ENCODE measurements at places on chromosomes 4 and X.
A peak's percentile ranks its signal among the peaks of the same experiment; 100 is the strongest.

DNA sequence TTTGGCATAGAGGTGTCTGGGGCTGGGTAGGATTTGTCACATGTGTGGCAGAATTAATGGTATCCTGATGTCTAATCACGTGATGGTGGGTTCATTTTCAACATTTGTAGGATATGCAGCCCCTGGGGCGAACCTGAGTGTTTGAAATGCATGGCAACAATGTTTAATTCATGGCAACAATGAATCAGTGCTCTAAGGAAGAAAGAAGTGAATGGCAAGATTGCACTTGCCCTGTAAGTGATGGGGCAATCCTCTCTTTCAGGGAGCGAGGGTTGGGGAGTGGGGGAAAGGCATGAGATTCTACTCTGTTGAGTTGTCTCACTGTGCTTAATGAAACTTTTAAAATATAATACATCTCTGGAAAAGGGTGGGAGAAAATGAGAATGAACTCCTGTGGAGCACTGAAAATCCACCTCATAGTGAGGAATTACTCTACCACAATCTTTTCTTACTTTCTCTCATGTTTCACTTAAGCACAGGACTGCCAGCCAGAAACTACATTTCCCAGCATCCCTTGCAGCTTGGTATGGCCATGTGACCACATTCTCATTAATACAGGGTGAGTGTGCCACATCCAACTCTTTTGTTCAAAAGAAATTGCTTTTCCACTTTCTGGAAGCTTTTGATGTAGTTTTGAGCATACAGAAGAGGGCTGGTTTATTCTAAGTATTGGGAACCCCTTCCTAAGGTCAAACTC lies 64.0 kb upstream of the PGM2 start:
- no peak for DNase-seq

- DNase-seq = no peak
Observed at GRCh38 chr4:84167564-84167963, 331.5 kb downstream of the NKX6-1 start.

- DNase-seq = no peak
Observed at GRCh38 chrX:16628946-16629595, 20.9 kb upstream of the S100G start.

GRCh38 chrX:2628751-2629315 lies 62.3 kb upstream of the CD99 start:
- no peak for DNase-seq

GRCh38 chr4:179976777-179977176 lies 2266.4 kb upstream of the TENM3 start:
- no peak for DNase-seq

GRCh38 chr4:128471576-128471975 lies 184.0 kb upstream of the PGRMC2 start:
- no peak for DNase-seq

- DNase-seq = no peak
Observed at GRCh38 chr4:31787701-31788100, 1067.5 kb downstream of the PCDH7 start.

DNA sequence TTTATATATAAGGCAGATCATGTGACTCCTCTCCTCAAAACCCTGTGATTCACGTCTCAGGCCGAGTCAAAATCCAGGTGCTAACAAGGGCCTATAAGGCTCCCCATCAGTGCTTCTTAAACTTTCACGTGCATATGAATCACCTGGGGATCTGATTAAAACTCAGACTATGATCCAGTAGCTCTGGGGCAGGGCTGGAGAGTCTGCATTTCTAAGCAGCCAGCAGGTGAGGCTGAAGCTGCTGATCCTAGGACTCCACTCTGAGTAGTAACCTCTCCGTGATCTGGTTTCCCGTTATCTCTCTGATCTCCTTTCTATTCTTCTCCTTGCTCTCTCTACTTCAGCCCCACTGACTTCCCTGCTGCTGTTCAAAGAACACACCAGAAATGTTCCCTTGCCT lies 252.4 kb upstream of the RPS6KA3 start:
- DNase-seq = no peak

DNA sequence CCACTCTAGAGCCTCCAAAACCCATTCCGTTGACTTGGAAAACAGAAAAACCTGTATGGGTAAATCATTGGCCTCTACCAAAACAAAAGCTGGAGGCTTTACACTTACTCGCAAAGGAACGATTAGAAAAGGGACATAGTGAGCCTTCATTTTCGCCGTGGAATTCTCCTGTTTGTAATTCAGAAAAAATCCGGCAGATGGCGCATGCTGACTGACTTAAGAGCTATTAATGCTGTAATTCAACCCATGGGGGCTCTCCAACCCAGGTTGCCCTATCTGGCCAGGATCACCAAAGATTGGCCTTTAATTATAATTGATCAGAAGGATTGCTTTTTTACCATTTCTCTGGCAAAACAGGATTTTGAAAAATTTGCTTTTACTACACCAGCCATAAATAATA lies 60.8 kb downstream of the ZNF732 start:
- DNase-seq = peak; percentile 69

GRCh38 chrX:49610718-49611310 lies 12.0 kb downstream of the GAGE1 start:
- no peak for DNase-seq

GRCh38 chrX:102739657-102740056 lies 19.1 kb downstream of the GPRASP3 start:
- DNase-seq = no peak

DNA sequence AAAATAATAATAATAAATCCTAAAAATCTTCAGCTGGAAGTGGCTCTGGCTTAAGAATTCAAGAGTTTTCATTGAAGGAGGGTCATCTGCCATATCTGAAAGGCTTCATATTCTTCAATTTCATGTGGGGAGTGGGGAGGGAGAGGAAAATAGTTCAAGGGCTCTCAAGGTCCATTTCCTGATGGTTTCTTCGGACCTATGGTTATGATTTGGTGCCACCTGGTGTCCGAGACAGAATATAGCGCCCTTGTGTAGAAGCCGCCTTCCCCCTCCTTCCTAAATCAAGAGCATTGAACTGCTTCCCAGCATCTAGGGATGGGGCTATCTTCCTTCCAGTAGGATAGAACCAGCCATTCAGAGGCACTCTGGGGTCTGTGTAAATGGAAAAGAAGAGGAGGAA lies 34.3 kb downstream of the NLGN3 start:
- peak; percentile 47 for DNase-seq

GRCh38 chr4:165440415-165441158 lies 61.8 kb downstream of the CPE start:
- DNase-seq = no peak

GRCh38 chrX:30533266-30533665 lies 44.3 kb downstream of the TASL start:
- no peak for DNase-seq

- no peak for DNase-seq
Observed at GRCh38 chr4:4720646-4721045, 138.8 kb upstream of the MSX1 start.

DNA sequence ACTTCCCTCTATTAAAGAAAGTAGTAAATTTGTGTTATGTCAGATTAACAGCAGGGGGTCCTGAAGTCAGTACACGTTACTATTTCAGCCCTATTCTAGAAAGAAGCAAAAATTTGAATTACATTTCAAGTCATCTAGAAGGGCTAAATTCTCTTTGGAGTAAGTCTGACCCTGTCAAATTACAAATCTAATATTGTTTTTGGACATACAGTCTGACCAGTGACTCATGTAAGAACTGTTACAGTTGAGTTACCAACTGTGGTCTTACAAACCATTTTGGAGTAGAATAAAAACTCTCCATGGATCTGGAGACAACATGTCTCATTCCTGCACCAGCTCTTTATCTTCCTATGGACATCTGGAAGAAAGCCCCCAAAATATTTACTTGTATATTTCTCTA lies 36.0 kb upstream of the GYPA start:
- no peak for DNase-seq

DNA sequence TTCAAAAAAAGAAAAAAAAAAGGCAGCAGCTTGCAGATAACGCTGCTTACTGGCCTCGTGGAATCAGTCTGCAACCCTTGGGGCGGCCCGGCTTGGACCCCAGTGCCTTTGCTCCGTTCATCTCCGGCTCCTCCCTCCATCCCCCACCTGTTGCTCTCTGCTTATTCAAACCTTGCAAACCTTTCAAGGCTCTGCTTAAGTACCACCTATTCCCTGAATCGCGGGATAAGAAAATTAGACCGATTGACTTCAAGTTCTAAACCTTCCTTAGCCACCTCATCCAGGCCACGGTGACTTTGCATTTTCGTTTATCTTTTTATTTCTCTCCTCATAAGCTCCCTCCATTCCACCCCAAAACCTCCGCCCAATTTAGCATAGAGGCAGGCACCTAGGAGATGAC lies 1.4 kb upstream of the PHKA1 start:
- DNase-seq = no peak

DNA sequence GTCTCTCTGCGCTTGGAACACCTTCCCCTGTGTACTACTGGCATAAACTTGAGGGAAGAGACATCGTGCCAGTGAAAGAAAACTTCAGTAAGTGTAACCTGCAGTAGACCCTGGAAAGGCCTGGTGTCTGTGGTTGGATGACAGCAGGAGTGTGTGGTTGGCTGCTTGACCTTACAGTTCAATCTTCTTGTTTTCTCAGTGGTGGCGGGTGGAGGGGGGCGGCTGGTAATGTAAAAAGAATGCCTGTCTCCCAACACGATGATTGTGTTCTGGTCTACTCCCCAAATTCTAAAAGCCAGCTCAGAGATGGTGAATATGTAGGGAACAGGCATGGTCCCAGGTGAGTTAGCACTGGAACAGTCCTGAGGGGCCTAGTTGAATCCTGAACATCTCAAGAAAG lies 18.6 kb downstream of the PSMD10 start:
- DNase-seq = no peak

DNA sequence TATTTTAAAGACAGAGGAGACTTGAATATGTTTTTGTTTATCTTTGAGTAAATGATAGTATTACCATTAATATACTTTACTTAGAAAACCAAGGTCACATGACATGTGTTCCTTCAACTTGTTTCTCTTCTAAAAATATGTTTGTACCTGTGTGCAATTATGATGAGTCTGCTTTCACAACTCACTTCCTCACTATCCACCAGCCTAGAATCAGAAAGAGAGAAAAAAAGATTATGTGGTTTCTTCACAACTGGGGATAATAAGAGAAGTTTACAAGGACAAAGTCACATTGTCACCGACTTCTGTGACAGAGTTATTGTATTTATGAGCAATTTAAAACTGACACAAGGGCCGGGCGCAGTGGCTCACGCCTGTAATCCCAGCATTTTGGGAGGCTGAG lies 1112.1 kb downstream of the RPA4 start:
- no peak for DNase-seq

DNA sequence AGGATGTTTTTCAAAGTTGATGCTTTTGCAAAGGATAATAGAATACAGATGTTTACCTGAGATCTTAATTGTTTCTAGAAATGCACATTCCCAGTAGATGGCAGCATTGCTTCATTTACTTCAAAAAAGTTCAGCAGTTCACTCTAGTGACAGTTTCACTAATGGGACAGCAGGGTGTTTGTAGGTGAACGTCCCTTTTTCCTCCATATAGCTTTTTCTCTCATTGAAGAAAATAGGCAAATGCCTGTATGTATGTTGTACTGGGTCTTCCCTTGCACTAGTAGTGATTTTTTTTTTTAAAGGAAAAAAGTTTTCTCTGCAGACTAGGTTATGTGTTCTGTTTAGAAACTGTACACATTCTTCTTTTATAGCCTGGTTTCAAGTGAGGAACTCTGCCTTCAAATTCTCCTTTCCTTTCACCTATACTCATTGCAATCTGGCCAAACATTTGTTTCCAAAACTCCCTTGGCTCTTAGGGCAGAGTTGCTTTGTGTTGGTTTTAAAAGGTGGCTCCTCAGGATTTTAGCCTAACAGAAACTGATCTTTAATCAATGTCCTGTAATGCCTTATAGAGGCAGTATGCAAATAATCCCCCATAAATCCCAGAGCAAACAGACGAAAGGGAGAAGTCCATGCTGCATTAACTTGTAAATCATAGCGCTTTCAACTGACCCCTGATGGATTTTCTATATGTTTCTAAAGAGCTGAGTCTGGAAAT lies 86.3 kb downstream of the EGF start:
- DNase-seq = no peak

- DNase-seq = no peak
Observed at GRCh38 chr4:184503869-184504300, 29.5 kb upstream of the IRF2 start.

- DNase-seq = no peak
Observed at GRCh38 chr4:42015438-42015837, 25.1 kb downstream of the SLC30A9 start.

- DNase-seq = no peak
Observed at GRCh38 chrX:11081511-11081910, 29.6 kb upstream of the HCCS start.

- no peak for DNase-seq
Observed at GRCh38 chr4:41748571-41749475, at the start of gene PHOX2B. PHOX2B (minus strand) TSS chr4:41748725; CDS start chr4:41748610, 115 bp downstream.

DNA sequence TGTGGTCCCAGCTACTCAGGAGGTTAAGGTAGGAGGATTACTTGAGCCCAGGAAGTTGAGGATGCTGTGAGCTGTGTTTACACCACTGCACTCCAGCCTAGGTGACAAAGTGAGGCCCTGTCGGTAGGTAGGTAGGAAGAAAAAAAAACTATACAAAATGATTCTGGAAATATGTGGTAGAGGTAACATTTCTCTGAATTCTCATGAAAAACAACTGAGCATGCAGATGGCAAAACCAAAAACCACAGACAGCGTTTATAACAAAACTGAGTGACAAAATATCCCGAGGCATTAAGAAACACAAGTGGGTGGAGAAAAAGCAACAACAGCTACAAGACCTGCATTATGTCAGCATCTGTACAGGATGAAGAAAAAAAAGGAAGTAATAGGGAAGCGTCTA lies 211.7 kb downstream of the DLG3 start:
- no peak for DNase-seq

DNA sequence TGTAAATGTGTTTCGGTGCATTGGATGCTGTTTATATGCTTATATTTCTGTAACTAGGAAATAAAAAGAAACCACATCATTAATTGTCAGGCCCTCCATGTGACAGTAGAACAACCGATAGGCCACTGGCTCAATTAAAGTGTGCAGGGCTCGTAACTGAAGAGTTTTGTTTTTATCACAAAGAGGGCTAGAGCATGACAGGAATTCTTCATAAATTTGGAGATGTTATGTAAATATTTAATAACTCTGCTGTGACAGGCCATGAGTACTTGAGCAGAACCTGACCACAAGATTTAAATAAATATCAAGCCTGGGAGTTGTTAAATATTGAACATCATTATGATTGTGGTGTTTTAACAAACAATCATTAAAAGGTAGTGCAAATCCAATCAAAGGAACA lies 55.9 kb downstream of the MID1 start:
- DNase-seq = no peak

DNA sequence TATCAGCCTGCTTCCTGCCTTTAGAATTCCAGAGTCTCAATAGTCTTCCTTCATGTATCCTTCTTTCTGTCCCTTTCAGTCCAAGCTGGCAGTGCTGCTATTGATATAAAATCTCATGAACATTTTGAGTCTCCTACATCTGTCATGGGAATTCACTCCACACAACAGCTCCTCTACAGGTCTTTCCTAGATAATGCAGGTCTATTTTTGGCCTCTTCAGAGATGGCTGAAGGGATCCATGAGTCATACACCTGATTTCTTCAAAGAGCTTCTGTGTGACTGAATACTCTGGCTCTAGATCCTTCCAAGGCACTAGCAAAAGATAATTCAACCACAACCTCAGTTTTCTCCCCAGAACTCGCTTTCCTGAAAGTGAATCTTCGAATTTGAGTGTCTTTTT lies 115.4 kb downstream of the STPG2 start:
- DNase-seq = no peak
